ENCODE measurements at places on chromosomes 12 and 14.

GRCh38 chr14:50837271-50837670, 6.3 kb upstream of the NIN start:
- no peak for DNase-seq

- DNase-seq: no peak
Measured at GRCh38 chr14:65434216-65434850, 21.8 kb downstream of the FUT8 start.

DNA sequence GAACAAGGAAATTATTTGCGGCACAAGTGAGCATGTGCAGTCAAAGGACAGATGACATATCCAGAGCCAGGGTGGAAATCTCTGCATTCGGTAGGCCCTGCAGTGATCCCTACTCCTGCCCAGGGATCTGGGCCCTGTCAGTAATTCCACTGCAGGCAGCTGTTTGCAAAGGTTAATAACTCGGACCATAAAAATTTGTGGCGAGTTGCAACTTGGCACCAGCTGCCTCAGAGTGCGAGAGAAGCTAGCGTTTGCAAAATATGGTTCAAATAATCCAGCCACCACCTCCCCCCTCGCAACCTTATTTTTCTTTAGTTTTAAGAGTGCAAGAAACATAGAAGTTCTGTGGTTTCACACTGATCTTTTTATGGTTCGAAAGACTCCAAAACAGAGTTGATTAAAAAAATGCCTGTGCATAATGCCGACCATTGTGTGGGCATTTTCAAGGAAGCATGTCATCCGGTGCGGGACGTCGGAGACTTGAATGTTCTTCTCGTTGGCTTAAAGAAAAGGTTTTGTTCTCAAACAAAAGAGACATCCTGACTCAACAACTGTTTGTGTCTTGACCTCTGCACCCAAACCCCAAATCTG, 224.5 kb downstream of the BCL11B start:
- DNase-seq: no peak

DNA sequence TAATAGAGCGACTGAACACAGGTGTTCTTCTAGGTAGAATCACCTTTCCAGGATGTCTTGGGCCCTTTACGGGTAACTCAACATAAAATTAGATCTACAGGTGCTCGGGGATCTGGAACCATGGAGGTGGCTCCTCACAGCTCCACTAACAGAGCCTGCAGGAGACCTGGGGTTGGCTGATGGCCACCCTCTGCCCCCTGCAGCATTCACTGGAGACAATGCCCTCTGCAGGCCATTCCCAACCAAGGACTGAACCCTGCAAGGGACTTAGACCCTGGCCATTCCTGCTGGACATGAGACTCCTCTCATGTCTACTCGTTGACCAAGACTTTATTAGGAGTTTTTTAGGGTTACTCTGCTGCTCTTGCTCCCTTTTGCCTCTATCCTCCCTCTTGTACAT, 58.5 kb upstream of the PPP4R3A start:
- DNase-seq: no peak

- DNase-seq: no peak
Measured at GRCh38 chr14:104322531-104323366, 184.4 kb downstream of the KIF26A start.

GRCh38 chr14:74804219-74804825, 41.2 kb downstream of the YLPM1 start:
- DNase-seq: peak; percentile 26

- peak; percentile 79 for DNase-seq
Measured at GRCh38 chr12:122946690-122947341, 19.4 kb downstream of the ABCB9 start.

DNA sequence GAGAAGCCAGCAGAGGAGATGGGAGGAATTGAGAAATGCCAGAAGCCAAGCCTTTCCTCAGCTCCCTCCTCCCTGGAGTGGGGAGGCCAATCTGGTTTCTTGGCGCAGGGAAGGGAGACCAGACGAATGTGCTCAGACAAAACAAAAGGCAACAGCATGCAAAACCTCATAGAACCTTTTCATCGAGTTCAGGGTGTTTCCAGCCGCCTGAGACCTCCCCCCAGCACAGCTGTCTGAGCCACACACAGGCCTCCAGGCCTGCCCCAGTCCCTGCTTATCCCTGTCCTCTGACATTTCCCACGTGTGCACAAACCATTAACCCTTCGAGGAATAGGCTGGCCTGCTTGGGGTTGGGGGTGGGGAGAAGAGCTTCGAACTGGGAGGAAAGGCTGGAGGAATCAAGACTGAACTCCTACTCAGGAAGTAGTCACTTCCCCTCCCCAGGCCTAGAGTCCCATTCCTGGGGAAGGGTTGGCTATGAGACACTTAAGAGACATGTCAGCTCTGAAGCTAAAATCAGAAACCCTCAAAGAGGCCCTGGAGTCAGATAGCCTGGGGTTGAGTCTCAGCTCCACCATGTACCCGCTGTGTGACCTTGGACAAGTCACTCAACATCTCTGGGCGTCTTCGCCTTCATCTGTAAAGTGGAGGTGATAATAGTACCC, 10.7 kb downstream of the TBX3 start:
- DNase-seq: no peak

- DNase-seq: no peak
Measured at GRCh38 chr12:106601031-106601430, 18.2 kb downstream of the RFX4 start.

DNA sequence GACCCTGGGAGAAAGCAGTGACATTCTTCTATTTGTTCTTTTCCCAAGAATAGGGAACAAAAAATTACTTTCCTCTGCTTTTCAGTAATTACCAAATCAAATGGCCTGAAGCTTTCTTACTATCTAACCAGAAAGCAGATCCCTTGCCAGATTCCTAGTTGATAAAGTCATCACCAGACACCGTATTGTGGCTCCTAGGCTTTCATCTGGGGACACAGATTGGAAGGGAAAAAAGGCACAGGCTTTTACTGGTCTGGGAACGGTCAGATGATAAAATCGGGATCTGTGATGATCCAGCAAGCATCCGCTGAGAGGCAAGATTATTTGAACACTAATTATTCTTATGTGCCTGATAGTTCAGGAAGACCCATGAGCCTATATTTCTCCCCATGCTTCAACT, 79.1 kb upstream of the BCL2L14 start:
- no peak for DNase-seq

- no peak for DNase-seq
Measured at GRCh38 chr12:119247720-119248043, 69.0 kb downstream of the HSPB8 start.

DNA sequence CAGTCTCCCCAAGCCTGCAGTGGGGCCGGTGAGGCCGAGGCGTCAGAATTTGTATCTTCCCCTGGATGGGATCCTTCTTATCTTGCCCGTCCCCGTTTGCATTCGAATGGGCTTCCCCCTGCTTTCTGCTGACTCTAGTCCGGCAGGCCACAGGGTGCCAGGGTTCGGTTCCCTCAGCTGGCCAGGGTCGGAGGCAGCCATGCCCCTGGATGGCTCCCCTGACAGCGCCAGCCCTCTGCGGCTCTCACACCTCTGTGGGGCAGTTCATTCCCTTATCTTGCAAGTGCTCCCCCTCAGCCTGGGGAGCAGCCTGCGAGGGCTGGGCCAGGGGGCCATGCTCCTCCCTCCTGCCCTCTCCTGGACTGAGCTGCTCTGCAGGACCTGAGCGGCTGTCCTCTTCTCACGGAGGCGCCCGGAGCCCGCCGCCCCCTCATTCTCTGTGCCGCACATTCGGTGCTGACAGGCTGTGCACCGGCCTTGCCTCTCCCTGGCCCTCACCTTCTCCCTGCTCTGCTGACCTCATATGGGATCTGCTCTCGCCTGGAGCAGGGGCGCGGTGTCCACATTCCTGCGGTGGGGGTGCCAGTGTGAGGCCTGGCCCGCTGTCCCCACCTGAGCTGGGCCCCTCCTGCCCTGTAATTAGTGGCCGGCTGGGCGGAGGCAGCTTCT, 32.8 kb downstream of the KIF26A start:
- DNase-seq: no peak

GRCh38 chr14:37721976-37722659, 126.7 kb downstream of the TTC6 start:
- no peak for DNase-seq

Data from CD4-positive, alpha-beta T cell treated with Interleukin-2 at 100 ng/mL for 4 hours (primary cell).